ENCODE measurements at places on chromosomes 5 and 9.

- H3K4me1 ChIP-seq = no peaks in the 10 kb centered on the region
- no peak overlapping the region for H3K27ac ChIP-seq
- DNase-seq = no peak
- H3K36me3 ChIP-seq = no peaks in the 10 kb centered on the region
Measured at GRCh38 chr9:72986522-72987116, 33.8 kb upstream of the ALDH1A1 start.

GRCh38 chr5:179265514-179266290 lies 79.6 kb downstream of the ADAMTS2 start:
- H3K27me3 ChIP-seq = no peaks in the 10 kb centered on the region
- DNase-seq = no peak
- no peak overlapping the region for H3K4me3 ChIP-seq

DNA sequence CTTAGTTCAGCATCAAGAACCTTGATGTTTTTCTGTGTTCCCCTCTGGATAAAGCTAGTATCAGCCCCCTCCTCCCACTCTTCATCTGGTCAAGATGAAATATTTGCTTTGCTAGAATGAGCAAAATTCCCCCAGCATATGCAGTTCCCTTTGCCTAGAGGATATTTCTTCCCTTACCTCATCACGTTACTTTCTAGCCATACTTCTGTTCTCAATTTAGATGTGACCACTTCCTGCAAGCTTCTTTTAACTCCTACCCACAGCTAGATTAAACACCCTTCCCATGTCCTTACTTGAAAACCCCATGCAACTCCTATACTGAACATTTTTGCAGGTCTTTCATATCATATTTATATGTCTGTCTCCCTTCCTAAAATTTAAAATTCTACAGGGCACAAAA lies 178.9 kb upstream of the TUSC1 start:
- no peaks in the 10 kb centered on the region for H3K4me1 ChIP-seq
- no peaks in the 10 kb centered on the region for H3K27me3 ChIP-seq
- no peak for DNase-seq
- no peak overlapping the region for H3K4me3 ChIP-seq
- peak overlapping the region; percentile 9 for H3K27ac ChIP-seq

DNA sequence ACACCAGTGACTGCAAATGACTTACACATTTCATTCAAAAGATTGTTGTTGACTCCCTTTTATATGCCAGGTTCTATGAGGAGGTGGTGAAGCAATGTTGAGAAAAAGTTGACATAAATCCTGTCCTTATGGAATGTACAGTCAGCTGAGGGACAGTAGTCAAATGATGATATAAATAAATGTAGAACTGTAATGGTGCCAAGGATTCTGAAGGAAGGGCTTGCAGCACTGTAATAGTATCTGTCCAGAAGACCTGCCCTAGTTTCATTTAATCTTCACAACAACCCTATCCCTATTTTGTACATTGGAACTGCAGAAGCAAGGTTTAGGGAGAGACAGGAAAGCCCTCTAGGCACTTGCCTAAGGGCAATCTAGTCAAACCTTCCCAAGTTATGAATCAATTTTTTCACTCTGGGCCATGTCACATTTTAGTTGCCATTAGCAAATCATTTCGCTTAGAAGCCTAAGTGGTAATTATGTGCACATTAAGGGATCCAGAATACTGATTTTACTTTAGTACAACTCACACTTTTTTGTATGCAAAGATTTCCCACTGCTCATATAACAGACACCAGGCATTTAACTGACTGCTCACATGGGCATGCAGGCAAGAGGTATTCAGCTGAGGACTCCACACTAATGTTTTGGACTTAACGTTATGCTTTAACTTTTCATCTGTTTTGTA lies 34.5 kb upstream of the LIFR start:
- peaks cover 6% of the 10 kb centered on the region for H3K4me1 ChIP-seq
- H3K27ac ChIP-seq = no peak overlapping the region
- no peak for DNase-seq
- no peak overlapping the region for H3K4me3 ChIP-seq
- H3K27me3 ChIP-seq = no peaks in the 10 kb centered on the region
- H3K36me3 ChIP-seq = no peaks in the 10 kb centered on the region

DNA sequence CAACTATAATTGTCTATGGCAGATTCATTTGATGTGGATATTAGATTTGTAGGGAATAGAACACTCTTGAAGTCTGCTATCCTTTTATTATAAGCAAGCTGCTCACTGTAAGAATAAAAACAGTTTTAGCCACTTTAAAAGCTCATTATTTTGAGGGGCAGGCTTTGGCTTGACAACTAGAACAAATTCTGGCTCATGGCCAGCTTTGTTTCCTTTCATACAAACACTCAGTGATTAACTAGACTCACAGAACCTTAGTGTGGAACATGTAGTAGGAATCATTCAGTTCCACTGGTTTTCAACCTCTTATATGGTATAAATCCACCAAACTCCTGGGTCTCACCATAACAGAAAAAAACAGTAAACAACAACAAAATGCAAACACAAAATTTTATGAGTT lies 27.4 kb upstream of the CEP120 start:
- no peak overlapping the region for H3K27ac ChIP-seq
- H3K36me3 ChIP-seq = no peaks in the 10 kb centered on the region
- no peaks in the 10 kb centered on the region for H3K27me3 ChIP-seq
- no peak overlapping the region for H3K4me3 ChIP-seq
- peaks cover 18% of the 10 kb centered on the region for H3K4me1 ChIP-seq
- no peak for DNase-seq

DNA sequence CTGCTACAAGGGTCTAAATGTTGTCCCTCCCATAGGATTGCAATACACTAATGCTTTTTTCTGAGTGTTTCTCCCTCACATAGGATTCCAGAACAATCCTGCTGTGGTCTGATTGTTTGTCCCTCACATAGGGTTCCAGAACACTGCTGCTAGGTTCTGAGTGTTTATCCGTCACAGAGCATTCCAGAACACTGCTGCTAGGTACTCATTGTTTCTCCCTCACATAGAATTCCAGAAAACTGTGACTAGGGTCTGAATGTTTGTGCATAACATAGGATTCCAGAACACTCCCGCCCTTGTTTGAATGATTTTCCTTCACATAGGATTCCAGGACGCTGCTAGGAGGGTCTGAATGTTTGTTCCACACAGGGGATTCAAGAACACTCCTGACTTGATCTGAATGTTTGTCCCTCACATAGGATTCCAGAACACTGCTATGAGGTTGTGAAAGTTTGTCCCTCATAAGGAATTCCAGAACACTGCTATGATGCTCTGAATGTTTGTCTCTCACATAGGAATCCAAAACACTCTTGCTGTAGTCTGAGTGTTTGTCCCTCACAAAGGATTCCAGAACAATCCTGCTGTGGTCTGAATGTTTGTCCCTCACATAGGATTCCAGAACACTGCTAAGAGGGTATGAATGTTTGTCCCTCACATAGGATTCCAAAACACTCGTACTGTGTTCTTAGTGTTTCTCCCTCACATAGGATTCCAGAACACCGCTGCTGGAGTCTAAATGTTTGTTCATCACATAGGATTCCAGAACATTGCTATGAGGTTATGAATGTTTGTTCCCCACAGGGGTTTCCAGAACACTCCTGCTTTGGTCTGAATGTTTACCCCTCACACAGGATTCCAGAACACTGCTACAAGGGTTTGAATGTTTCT lies 213.5 kb downstream of the FOXD4L6 start:
- H3K4me1 ChIP-seq = no peaks in the 10 kb centered on the region
- H3K27ac ChIP-seq = no peak overlapping the region
- peaks cover 29% of the 10 kb centered on the region for H3K36me3 ChIP-seq
- no peak for DNase-seq
- H3K27me3 ChIP-seq = no peaks in the 10 kb centered on the region
